ENCODE measurements at places on chromosomes 5 and 9.
A peak's percentile ranks its signal among the peaks of the same experiment; 100 is the strongest.

GRCh38 chr5:57776035-57776434, 293.4 kb upstream of the ACTBL2 start:
- no peaks in the 10 kb centered on the region for H3K36me3 ChIP-seq
- H3K27me3 ChIP-seq = no peaks in the 10 kb centered on the region
- H3K4me3 ChIP-seq = no peak overlapping the region
- DNase-seq = no peak
- no peak overlapping the region for H3K27ac ChIP-seq

DNA sequence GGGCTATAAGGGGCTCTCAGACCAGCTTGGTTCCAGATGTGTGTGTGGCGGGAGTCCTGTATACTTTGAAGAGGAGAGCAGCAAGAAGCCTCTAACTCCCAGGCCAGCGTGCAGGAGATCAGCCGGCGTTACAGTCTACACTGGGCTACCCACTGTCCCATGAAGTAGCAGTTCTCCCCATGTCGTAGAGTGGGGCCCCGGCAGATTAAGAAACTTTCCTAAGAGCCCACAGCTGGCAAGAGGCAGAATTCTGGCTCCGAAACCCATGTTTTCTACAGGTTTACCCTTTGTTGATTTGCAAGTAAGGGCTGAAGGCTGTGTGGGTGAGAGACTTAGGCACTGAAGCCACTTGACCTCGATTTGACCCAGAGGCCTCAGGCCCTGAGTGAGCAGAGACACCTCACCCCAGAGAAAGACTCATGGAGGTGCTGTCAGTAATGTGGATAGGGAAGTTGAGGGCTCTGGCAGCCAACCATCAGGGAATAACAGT, 881 bp upstream of the B4GALT1 start:
- no peak for DNase-seq
- no peaks in the 10 kb centered on the region for H3K36me3 ChIP-seq
- H3K27me3 ChIP-seq = no peaks in the 10 kb centered on the region
- H3K4me3 ChIP-seq = peak overlapping the region; percentile 77
- no peak overlapping the region for H3K27ac ChIP-seq

GRCh38 chr9:14478175-14479162, 164.5 kb upstream of the NFIB start:
- no peak overlapping the region for H3K4me3 ChIP-seq
- peaks cover 5% of the 10 kb centered on the region for H3K36me3 ChIP-seq
- no peak overlapping the region for H3K27ac ChIP-seq

GRCh38 chr5:180467028-180467975, 26.9 kb upstream of the CNOT6 start:
- H3K4me1 ChIP-seq = no peaks in the 10 kb centered on the region
- no peak overlapping the region for H3K27ac ChIP-seq
- H3K4me3 ChIP-seq = no peak overlapping the region
- H3K36me3 ChIP-seq = peaks cover 2% of the 10 kb centered on the region
- no peaks in the 10 kb centered on the region for H3K27me3 ChIP-seq
